ENCODE measurements at places on chromosomes 11 and 22. TPM values are rescaled to one million over a fixed set of nuclear protein-coding genes. Genes with fewer than 3 reads are reported as not detected.

- no peak for DNase-seq
Measured at GRCh38 chr11:112745973-112746372, 215.2 kb upstream of the NCAM1 start.

The PATE2 gene
- not detected for polyA plus RNA-seq

The MMP27 gene
- not detected for polyA plus RNA-seq

DNA sequence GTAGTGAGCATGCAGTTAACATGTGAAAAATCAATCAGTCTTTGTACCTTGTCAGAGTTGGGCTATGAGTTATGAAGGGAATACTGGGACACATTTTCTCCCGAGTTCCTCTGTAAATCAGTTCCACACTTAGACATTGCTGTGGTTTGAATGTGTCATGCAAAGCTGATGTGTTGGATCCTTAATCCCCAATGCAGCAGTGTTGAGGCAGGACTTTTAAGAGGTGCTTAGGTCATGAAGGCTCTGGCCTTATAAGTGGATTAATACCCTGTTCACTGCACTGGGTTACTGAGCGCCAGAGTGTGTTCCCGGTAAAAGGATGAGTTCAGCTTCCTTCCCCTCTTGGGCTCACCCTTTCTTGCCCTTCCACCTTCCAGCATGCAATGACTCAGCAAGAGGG is 742.1 kb upstream of the TENM4 start:
- DNase-seq = no peak

The OR52H1 gene
- not detected for polyA plus RNA-seq

The EIF3L gene
- 376 TPM for polyA plus RNA-seq

DNA sequence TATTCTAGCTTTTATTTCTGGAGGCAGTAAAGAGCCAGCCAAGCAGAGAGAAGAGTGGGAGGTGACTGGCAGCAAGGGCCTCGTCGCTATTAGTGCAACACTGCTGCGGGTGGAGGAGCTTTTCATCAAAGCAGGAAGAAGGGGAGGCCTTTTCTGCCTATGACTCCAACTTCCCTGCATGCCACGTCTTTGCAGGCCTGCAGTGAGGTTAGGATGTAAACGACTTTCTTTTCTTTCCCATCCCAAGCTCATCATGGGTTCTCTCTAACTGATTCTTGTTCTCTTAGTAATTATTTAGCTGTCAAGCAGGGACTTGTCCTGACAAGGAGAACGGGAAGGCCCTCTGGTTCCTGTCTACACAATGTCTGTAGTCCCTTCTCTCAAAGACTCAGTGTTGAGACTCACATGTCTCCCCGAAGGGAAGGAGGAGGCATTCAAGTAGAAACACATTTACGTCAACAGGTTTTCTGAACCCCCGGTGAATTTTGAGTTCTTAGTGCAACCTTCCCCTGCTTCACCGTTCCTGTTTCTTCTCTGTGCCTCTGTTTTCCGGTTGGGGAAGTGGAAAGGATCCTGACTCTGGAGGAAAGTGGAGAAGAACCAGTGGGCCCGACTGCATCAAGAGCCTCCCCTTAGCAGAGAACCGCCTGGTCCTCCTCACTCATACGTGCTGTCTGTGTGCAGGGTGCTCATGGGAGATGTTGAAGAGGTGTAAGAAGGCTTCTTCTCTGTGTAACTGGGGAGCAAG is 56.9 kb downstream of the PACS1 start:
- DNase-seq = peak; percentile 83

DNA sequence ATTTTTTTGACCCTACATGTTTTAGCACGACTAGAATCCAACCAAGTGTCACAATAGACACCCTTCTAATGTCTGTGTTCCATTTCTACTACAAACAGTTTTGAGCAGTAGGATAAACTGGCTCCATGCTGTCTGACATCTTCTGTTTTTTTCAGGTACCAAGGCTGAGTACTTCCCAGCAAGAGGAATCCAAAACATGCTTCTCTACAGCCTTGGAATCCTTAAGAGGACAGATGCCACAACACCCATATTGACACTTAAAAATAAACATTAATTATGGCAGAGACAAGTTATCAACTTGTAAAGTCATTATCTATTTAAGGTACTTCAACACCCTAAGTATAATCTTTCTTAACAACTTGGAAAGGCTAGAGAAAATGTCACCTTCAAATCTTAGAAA is 54.2 kb downstream of the LGR4 start:
- DNase-seq = no peak

DNA sequence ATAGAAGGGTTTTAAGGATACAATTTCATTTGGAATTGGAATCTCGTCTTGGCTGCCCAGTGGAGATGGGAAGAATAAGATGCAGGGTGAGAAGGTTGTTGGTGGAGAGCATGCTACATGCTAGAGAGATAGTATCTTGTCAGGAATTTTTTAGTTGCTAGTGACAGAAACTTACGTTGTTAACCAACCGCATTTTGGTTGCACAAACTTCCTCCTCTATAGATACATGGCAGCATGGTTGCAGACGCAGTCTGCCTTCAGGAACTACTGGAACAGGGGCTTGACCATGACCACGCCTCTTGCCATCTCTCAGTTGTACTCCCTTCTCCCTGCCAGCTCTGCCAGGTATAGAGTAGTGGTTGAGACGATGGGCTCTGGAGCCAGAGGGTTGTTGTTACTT is 13.5 kb upstream of the CCDC90B start:
- DNase-seq = no peak

GRCh38 chr22:37242395-37242918 is 1.6 kb downstream of the RAC2 start:
- no peak for DNase-seq

The TREH gene
- 10.2 TPM for polyA plus RNA-seq

- no peak for DNase-seq
Measured at GRCh38 chr11:119389611-119390254, 8.2 kb upstream of the USP2 start.

The SLC22A8 gene
- polyA plus RNA-seq = 447 TPM

GRCh38 chr11:33897761-33898375 is 6.0 kb upstream of the LMO2 start:
- no peak for DNase-seq

- no peak for DNase-seq
Measured at GRCh38 chr11:23976841-23977271, 520.0 kb upstream of the LUZP2 start.

The KCNQ1 gene
- 49.4 TPM for polyA plus RNA-seq
